ENCODE measurements at places on chromosomes 5 and 9.

DNA sequence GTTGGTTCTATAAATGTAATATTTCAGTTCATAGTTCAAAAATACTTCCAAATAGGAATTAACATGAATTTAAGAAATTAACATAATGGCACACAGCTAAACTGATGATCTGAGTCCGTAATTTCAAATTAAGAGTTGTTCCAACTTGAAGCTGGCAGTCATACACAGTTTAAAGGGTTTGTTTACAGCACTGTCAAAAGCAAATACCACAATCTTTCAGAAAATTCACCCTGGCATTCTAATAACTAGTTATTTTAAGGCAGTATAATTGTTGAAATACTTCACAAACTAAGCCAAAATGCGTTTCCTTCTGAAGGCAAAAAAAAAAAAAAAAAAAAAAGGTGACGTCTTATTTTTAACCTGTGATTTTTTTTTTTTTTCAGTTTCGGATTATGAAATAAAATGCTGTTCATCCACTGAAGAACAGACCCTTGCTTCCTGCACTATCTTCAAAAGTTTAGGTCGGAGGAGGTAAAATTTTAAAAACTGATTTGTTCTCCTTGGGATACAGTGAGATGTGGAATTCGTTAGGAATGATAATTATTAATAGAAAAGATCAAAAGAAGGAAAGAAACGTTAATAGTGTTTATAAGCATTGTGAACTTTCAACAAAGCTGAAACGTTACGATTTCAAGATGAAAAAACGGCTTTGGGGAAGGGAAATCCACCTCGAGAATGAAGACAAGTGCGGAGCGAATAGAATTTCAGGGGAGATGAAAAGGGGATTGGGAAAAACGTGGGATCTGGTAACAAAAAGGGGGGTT, 850 bp downstream of the IL6ST start:
- no peak for DNase-seq

DNA sequence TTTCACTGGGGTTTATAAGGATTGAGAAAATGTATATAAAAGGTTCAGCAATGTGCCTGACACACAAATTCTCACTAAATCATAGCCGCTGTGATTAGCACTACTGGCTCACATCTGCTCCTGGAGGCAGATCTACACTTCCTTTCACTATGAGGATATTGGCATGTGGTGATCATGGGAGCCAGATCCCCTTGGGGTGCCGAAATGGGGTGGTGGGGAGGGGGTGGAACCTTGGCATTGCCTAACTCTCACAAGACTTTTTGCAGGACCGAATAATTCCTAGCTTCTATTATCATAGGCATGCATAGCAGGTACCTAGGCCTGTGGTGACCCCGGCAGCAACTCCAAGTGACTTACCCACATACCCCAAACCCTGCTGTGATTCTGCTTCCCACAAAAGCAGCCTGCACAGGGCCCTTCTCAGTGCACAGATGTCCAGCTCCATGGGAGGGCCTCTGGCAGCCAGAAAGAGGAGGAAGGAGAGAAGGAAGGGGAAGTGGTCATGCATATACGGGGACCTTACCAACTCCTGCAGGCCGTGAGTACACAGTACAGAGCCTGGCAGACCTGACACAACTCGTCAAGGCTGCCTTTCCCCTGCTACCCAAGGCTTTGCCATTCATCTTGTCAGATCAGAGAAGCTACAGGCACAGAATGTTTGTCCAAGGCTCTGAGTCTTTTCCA, 61.3 kb upstream of the IQGAP2 start:
- no peak for DNase-seq

- no peak for DNase-seq
Observed at GRCh38 chr5:88049156-88049555, 219.5 kb downstream of the TMEM161B start.

GRCh38 chr9:35340046-35340445, 149.9 kb upstream of the RUSC2 start:
- no peak for DNase-seq

DNA sequence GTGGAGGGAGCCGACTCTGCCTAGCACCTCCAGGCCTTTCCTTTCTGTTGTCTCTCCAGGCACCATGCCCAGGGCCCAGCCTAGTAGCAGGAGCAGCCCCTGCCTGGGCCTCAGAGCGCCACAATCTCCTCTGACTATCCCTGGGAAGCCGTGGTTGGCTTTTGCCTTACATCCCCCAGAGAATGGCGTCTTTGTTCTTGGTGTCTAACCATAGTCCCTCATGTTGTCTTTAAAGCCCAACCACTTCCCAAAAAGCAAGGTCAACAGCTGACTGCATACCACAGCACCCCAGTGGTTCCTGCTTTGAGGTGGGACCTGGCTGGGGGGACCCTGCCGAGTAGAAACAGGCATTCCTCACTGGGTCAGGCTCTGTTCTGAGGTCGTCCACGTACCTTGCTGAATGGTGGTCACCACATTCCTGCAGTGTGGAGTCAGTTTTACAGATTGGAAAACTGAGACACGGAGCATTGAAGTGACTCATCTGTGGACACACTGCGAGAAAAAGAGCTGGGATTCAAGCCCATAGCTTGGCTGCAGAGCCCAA, 13.7 kb upstream of the CERCAM start:
- no peak for DNase-seq

GRCh38 chr9:121098567-121099198, 23.9 kb downstream of the CNTRL start:
- no peak for DNase-seq

DNA sequence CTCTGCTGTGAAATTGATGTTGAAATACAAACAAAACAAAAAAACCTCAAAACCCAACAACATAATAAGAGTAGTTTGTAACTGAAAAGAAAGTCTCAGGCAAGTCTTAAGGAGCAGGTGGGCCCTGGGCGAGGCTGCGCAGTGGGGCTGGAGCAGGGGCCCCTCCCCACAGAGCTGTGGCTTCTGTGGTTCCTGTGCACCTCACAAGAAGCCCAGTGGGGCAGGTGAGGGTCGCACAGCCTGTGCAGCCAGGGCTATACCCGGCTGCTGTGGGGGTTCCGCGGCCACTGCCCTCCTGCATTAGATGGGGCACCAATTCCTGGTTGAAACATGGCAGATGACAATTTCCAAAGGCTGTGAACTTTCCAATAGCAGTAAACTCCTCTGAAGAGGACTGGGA, 75.3 kb downstream of the TRIO start:
- no peak for DNase-seq

DNA sequence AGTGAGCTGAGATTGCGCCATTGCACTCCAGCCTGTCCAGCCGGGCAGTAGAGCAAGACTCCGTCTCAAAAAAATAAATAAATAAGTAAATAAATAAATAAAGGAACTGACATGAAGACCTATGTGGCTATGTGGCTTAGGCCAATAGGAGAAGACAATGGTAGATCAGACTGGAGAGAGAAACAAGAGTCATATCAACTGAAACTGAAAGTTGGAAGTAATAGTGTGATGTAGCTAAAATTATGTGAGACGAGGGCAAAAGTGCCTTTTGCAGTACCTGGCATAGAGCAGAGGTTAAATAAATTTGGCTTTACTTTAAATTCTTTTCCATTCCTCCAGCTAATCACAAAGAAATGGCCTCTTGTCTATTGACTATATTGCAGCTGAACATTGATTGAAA, 7.3 kb downstream of the FBP2 start:
- DNase-seq, result no peak

DNA sequence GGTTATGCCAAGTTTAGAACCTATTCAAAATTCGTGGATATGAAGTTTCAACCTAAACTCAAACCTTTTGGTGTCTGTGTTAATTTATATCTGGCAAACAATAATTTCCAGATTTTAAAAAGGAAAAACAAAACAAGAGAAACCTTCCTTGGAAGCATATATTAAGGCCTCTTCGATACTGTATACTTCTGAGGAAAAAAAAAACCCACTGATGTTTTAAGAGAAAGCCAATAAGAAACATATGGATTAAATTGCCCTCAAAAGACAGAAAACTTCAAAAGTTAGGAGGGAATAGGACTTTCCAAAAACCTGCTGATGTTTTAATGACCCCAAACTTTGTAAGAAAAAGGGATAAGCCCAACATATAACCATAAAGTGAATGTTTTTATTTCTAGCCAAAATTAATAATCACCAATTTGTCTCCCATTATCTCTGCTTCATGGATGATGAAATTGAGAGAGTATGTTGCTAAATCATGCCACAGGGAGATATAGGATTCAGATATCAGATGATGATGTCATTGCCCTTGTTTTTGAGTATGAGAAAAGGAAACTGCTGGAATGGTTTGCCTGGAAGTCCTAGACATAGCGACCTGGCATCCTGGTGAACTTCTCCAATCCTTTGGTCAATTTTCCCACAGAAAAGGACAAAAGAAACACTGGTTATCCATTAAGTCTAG, 423.9 kb downstream of the DMRT2 start:
- DNase-seq, result no peak

- DNase-seq, result no peak
Observed at GRCh38 chr9:15182730-15183129, 124.3 kb downstream of the TTC39B start.

DNA sequence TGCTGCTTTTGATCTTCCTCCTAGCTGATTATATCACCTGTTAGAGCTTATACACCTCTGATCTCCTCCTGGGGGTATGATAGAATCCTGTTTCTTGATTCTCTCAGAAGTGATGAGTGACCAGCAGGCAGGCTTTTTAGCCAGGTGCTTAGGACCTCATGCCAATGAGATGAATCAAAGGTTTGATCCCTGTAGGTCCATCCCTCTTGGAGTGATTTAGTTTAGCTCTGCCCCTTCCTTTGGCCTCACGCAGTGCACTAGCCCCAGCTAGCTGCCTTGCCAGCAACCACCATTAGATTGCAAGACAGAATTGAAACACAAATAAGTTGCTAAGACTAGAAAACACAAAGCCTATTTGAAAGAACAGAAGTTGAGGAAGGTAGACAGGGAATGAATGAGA, 84.4 kb downstream of the ZSWIM6 start:
- no peak for DNase-seq

- DNase-seq, result no peak
Observed at GRCh38 chr5:137923856-137924255, 34.6 kb downstream of the PKD2L2 start.

- no peak for DNase-seq
Observed at GRCh38 chr9:136675477-136676296, 11.6 kb downstream of the AGPAT2 start.

GRCh38 chr5:140992828-140993227, 26.6 kb downstream of the PCDHAC2 start:
- DNase-seq, result no peak

DNA sequence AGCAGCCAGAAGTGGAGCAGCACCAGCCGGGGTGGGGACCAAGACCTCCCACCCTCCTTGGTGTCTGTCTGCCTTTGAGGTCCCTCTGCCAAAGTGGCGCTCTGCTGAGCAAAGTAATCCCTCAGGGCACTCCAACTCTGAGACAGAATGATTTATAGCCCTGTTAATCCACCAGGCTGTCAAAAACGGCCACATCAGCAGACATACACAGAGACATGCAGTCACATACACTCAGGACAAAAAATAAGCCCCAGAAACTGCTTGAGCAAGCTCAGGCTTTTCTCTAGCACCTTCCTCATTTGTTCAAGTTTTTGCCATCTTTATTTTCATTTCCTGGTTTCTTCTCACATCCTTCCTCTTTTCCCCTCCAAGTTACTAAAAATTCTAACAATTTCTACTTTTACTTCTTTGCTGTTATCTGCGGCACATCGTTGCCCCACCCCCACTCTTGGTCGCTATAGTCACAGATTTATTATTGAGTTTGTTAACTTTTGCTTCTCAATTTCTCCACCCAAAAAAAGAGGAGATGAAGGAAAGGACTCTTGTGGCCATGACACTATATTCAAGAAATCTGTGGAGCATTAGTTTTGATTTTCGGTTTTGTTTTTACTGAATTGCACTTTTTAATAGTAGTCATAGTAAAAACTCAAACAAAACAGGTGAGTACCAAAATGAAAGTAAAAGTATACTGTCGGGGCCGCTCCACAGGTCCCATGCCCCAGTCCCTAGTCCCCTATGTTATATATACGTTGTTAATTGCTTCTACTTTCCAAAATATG, 17.4 kb upstream of the ADRB2 start:
- DNase-seq, result no peak

DNA sequence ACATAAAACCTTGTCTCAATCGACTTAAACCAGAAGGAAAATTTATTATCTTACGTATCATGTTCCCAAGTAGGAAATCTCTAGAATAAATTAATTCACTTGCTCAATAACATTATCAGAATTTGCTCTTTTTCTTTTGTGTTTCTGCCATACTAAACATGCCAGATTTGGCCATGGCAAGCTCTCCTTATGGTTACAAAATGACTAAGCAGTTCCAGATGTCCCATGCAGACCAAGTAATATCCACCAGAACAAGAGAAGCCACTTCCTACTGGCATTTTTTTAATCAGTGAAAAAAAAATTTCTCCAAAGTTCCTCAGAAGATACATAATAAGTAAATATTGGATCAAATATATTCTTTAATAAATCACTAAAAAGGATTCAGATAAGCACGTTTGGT, 25.2 kb upstream of the ADAMTS6 start:
- no peak for DNase-seq

DNA sequence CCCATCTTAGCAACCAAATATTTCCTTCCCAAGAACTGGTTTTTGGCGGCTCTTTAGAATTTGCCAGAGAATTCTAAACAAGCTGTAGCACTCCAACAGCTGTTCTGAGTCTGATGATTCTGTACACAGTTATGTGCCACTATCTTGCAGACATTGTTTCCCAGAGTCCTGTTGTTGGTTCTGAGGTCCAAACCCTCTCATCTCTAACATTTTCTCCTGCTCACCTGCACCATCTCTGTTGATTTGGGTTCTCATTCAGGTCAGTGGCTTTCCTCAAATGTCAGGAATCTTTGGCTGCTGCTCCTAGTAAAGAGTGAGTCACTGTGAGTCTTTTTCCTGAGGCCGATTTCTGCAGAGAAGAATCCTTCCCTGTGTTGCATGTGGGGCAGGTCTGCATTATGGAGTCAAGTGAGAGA, 50.0 kb downstream of the CAMSAP1 start:
- no peak for DNase-seq

DNA sequence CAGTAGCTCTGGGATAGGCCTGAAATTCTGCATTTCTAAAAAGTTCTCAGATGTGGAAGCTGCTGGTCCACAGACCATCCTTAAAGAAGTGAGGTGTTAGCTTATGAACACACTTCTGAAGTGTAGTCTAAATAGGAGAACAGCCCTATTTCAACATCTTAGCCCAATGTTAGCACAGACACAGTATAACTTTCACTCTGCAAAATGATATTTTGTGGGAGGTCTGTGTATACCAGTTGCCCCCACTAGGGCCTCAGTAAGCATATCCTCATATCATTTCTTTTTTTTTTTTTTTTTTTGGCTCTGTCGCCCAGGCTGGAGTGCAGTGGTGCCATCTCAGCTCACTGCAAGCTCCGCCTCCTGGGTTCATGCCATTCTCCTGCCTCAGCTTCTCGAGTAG, 7.5 kb upstream of the HABP4 start:
- no peak for DNase-seq
